NCI-H345 (cell line): ENCODE measurements at places on chromosomes 3 and 15.

GRCh38 chr3:15108082-15108545, 9.2 kb upstream of the RBSN start:
- peak; percentile 69 for DNase-seq

GRCh38 chr3:29677421-29677820, 396.6 kb downstream of the RBMS3 start:
- no peak for DNase-seq

- no peak for DNase-seq
These were observed 194.5 kb downstream of the CPNE4 start for GRCh38 chr3:131840156-131840797.

GRCh38 chr3:67737906-67738865, 83.8 kb upstream of the SUCLG2 start:
- DNase-seq = no peak

GRCh38 chr15:95591270-95591669, 739.2 kb upstream of the NR2F2 start:
- DNase-seq = no peak

- DNase-seq = no peak
These were observed 12.9 kb downstream of the BDH1 start for GRCh38 chr3:197542741-197543454.

- DNase-seq = no peak
These were observed 404.6 kb downstream of the LPP start for GRCh38 chr3:188558343-188559071.

- no peak for DNase-seq
These were observed 74.0 kb downstream of the RBMS3 start for GRCh38 chr3:29354894-29355293.

DNA sequence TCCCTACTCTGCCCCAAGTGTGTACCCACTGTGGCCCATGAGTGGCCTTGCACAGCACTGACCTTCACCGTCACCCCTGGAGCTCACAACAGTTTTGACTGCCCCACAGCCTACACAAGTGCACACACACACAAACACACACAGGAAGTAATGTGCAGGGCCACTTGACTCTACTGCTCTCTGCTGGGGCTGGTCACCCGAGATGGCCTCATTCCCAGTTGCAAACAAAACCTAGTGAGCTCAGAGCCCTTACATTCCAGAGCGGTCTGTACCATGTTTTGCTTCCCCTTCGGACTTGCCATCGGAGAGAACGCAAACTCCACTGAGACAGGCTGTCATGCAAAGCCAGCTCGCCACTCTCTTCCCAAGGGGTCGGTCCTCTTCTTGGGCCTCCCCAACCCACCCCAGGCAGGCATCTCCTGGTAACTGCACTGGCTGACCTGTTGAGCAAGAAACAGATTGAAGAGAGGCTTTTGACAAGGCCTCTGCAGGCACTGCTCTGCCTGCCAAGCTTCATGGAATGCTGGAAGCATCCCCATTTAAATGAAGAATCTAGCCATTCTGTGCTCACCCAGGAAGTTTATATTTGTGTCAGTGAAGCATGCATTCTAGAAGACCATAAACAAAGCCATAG, 232.0 kb upstream of the IGF1R start:
- DNase-seq = no peak

DNA sequence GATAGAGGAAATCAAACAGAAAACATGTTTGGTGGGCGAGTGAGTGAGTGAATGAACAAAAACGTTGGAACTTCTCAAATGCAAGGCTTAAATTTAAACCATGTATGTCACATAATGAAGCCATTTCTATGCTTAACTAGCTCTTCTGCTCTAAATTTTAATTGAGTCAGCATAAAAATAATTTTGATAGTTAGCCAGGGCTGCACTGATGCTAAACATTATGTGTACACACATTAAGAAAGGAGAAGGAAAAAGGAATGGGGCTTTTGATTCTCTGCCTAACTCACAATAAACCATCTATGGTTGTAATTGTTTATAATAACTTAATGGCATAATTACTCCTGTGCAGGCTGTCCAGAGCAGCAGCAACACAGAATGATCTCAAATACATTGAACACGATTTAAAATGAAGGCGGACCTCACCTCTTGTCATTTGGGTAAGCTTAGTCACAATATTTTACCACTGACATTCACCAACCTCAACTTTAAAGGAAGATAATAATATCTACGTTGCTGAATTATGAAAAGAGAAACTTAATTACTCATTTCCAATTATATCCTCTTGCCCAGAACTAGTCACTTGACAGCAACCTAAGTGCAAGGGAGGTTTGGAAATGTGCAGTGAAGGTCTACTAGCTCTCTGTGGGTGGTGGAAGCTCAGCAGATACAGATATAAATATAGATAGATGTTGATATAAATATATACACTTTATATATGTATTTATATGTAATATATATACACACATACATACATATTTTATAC, 318.4 kb upstream of the TRIM42 start:
- no peak for DNase-seq

DNA sequence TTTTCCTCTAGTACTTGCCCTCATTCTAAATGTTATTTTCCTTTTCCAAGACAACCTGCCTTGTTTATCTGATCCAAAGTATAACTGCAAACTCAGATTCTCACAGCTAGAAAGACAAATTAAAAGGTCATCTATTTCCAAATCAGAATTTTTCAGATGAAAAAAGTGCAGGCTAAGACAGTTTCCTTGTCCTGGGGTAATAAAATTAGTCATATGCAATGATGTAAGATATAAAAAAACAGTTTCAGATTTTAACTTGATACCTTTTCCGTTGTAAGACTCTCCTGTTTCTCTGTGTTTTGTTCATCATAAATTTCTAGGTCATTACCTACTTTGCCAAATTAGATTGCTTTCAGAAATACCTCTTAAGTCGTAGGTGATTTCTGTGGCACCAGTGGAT, 238.4 kb upstream of the PEX5L start:
- no peak for DNase-seq

GRCh38 chr3:180274536-180274935, 237.8 kb upstream of the PEX5L start:
- no peak for DNase-seq

DNA sequence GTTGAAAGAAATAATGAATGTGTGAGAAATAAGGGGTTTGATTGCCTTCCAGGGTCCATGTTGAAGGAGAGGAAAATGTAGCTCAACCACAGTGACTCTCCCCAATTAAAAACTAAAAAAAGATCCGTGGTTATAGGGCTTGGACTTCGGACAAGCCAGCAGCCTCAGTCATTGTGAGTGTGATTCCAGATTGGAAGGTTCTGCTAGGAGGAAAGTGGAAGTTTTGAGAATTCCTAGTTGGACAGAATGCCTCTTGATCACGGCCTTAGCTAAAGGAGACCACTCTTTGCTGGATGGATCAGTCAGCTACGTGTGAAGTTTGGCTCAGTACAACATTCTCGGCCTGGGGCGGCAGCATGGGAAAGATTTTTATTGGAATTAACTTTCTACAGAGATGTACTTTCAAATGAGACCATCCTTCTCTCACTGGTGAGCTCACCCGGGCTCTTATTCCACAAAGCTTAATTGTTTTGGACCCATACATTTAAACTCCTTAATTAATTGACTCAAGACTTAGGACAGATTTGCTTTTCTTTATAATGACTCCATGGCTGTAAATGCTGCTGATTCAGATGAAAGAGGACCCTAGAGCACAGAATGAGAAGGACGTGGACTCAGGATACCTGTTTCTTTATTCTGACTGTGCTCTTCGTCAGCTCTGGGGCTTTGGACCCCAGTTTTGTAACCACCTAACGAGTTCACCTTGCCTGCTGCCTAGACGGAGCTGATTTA, 27.5 kb downstream of the FLNB start:
- DNase-seq = no peak

GRCh38 chr15:79418693-79419279, 13.3 kb upstream of the MINAR1 start:
- DNase-seq = no peak

DNA sequence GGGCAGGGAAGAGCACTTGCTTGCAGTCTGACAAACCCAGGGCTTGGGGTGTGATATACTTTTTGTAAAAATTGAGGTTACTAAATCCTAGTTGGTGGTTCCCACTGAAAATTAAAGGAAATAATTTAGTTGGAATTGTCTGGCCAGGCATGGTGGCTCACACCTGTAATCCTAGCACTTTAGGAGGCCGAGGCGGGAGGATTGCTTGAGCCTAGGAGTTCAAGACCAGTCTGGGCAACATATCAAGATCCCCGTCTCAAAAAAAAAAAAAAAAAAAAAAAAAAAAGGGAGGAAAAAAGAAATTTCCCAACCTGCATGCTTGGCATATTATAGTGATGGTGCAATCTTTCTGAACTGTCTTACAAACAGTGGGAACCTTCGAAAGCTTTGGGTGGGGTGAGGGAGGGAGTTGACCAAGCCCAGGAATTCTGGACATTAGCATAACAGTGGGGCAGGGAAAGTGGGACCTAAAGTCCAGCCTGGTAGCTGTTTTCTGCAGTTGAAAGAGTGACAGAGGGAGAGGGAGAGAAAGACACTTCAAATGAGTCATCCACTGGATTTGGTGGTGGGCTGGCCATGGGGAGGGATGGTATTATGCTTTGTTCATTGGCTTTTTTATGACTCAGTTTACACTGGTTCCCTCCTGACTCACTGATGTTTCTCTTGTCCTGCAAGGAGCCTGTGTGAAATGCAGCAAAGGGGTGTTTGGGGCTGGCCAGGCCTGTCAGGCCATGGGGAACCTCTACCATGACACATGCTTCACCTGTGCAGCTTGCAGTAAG, 41.1 kb downstream of the LIMD1 start:
- no peak for DNase-seq

DNA sequence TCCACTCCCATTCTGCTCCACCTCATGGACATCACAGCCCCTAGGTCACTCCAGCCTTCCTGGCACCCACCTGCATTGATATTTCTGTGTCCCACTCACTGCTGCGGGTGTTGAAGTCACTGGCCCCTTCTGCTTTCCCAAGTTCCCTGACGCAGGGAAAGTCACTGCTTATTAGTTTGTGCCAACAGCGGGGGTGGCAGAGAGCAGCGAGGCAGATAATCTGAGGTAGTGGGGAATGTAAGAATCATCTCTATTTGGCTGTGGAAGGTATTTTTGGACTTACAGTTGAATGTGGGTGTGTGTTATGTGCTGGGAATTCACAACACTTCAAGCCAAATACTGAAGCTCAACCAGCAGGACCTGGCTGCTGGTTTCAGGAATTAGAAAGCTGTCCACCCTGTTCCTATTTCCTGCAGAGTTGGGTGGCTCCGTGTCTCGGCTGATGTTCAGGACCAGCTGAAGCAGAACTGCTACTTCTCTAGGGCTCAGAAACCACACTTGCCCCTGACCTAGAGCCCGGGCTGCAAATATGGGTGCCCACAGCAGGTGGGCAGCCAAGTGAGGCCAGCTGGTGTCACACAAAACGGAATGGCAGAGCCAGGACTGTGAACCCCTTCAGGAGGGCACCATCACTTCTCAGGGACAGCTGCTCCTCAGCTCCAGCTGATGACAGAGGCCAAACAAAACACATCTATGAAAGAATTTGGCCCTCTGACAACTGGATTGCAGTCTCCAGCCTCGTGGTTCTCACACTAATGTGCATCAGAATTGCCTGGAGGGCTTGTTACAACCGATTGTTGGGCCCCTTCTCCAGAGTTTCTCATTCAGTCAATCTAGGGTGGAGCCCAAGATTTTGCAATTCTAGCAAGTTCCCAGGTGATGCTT, 57.7 kb downstream of the SEMA5B start:
- no peak for DNase-seq

GRCh38 chr3:169861871-169862270, 7.9 kb downstream of the LRRC31 start:
- no peak for DNase-seq

DNA sequence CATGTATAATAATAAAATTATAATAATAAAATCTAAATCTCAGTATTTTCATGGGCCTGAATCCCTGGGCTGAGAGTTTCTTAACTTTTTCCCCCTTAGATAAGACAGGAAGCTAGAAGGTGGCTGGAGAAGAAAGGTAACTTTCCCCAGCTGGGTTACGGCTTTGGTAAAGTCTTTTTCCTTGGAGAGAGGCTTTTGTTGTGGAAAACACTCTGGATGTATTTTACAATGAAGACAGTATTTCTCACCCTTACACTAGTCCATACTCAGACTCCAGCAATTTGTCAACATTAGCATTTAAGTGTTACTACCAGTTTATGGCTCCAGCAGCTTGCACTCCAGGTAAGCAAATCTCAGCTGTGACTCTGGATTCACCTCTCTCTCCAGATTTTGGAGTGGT, 34.9 kb downstream of the APH1B start:
- DNase-seq = no peak

DNA sequence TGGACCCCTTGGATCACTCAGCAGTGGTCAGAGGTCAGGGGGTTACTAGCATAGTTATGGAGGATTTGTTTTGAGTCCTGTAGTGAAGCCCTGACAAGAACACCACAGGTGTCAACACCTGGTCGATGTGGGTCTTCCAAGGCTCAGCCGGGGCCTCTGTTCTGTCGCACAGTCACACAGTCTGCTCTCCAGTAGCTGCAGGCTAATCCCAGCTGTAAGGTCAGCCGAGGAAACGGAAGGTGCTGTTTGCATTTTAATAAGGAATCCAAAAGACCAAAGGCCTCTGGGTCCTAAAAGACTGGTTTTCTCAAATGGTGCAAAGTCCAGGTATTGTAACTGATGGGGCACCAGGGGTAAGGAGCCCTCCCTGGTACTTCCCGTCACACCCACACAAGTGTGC, 71.7 kb downstream of the RPLP1 start:
- no peak for DNase-seq

GRCh38 chr3:122974764-122975162, 52.8 kb downstream of the SEMA5B start:
- no peak for DNase-seq

- DNase-seq = no peak
These were observed 22.3 kb upstream of the LINGO1 start for GRCh38 chr15:77654975-77655374.

- no peak for DNase-seq
These were observed 49.5 kb downstream of the PLXNA1 start for GRCh38 chr3:127032296-127032990.
